Hindlimb muscle (tissue), 1 donor: ENCODE measurements at places on chromosomes 13 and 19.

GRCh38 chr13:31930901-31931522 is 100.6 kb upstream of the FRY start:
- no peak for DNase-seq

GRCh38 chr13:67803118-67803517 is 573.0 kb upstream of the PCDH9 start:
- DNase-seq = no peak

GRCh38 chr13:110912651-110913051 is 2.2 kb downstream of the ANKRD10 start:
- no peak for DNase-seq

DNA sequence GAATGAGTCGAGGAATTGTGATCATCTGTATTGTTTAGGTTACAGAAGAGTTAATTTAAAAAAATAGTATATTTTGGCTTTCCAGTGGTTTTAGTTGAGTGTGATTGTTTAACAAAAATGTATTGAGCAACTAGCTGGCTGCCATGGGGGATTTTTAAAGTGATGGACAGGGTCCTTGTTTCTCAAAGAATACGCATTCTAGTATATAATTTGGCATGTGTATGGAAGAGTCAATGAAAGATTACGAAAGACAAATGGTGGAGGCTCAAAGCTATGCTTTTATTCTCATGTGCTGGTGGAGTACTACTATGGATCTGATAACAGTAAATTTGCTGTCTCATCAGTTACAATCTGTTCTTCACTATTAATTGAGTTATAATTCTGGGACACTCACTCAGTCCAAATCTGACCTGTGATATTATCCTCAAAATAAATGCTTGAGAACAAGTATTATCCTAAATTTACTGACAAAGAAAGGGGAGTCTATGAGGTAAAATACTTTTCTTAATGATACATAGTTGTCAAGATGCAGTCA is 240.0 kb downstream of the GPC6 start:
- no peak for DNase-seq

DNA sequence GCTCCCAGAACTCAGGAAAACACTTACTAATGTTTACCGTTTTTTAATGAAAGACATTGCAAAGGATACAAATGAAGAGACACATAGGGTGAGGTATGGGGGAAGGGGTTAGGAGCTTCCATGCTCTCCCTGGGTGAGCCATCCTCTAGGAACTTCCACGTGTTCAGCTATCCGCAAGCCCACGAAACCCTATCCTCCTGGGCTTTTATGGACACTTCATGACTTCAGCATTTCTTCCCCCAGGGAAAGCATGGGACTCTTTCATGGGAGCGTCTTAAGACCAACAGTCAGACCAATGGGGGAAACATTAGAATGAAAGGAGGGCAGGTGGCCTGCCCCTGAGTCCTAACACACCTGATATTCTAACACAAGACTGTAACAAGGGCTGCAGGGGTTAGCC is 6.6 kb upstream of the ESD start:
- DNase-seq = no peak

GRCh38 chr13:74715718-74716117 is 581.5 kb upstream of the KLF12 start:
- no peak for DNase-seq

DNA sequence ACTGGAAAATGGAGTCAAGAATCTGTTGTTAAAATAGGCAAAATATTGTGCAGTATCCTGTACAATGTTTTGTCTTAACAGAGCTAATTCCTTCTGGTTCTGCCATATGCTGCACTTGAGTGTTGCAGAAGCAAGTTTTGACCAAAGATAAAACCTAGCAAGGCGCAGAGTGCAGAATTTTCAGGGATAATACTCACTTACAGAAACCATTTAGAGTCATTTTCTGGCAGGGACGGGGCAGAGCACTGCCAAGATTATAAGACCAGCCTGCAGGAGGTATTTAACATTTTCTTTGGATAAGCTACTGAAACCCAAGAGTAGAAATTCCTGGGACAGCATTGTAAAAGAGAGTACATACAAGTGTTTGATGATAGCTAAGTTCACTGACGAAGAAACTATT is 159.5 kb upstream of the EDNRB start:
- DNase-seq = no peak

DNA sequence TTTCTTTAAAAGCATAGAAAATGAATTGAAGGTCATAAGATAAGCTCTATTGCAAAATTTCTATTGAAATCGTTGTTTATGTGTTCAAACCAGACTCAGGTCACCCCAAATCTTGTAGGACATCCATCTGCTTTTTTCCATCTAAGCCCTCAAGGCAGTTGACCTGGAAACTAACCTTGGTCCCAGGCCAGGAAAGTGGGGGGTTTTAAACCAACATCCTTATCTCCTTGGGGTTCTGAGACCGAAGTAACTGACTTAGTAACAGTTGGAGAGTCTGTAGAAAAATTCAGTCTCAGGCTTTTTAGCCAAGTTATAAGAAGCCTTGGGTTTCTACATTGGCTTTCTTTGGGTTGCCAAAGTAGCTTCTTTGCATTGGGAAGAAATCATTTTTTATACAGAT is 23.4 kb downstream of the ZNF507 start:
- no peak for DNase-seq

DNA sequence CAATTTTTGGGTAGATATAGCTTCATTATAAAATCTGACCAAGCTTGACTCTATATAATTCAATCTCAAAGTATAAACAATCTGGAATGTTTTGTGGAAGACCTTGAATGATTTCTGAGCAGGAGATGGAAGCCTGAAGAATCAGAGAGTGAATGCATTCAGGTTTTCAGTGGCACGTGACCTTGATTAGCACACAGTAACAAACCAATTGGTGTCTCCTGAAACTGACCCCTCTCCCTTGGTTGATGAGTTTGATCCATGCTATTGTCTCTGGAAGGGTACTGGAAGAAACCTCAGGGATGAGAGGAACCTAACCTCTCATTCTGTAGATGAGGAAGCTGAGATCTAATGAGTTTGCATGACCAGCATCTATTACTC is 39.6 kb downstream of the PCDH8 start:
- DNase-seq = no peak

- DNase-seq = no peak
Measured at GRCh38 chr19:30069535-30070197, 127.6 kb downstream of the URI1 start.

DNA sequence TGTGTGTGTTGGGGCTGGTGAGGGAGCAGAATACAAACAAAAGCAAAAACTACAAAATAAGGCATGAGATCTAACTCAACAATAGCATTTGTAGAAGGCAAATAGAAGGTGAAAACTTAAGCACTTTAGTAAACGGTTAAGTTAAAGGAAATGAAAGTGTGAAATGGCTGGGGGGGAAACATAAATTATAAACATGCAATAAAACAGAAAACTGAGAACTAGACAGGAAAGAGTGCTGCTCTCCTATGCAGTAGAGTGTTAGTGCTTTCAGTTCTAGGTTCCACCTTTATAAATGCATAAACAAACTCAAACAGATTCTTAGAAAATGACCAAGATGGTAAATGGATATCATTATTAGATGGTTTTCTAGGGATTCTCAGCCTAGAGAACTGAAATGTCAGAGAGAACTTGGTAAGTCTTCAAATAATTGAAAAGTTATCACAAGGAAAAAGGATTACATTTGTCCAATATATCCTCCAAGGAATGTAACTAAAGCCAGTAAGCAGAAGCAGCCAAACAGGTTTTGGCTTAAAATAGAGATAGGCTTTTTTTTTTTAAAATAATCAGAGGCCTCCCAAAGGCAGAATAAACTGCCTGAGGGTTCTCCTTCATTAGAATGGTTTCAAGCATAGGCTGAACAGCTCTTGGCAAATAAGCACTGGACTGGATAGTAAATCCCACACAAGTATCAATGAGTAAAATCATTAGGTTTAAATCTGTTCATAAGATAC is 23.3 kb downstream of the RBM26 start:
- no peak for DNase-seq

DNA sequence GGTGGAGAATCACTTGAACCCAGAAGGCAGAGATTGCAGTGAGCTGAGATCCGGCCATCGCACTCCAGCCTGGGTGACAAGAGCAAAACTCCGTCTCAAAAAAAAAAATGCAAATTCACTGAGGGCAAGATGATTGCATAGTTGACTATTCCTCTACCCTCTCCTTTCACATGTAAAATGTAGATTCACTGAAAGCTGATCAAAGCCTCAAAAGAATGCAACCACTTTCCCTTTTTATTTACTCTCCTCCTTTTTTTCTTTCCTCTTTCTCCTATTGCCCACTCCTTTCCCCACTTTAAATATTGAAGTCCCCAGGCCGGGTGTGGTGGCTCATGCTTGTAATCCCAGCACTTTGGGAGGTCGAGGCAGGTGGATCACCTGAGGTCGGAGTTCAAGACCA is 6.3 kb downstream of the TEX101 start:
- no peak for DNase-seq

GRCh38 chr19:30444253-30444671 is 72.1 kb downstream of the ZNF536 start:
- no peak for DNase-seq
